ENCODE measurements at places on chromosomes 12 and 14. TPM values are rescaled to one million over a fixed set of nuclear protein-coding genes. Genes with fewer than 3 reads are reported as not detected.

KCNMB4 gene
- total RNA-seq, result 0.37 TPM

TMEM121 gene
- 3.3 TPM for total RNA-seq

VRTN gene
- total RNA-seq, result not detected

PPFIA2 gene
- total RNA-seq, result 2.2 TPM

KSR2 gene
- under 0.01 TPM for total RNA-seq

MAP3K9 gene
- total RNA-seq, result under 0.01 TPM

NR1H4 gene
- not detected for total RNA-seq

KRT6C gene
- not detected for total RNA-seq

LRRC9 gene
- under 0.01 TPM for total RNA-seq

Data from subcutaneous preadipocyte (primary cell).